ENCODE measurements at places on chromosomes 12 and 14.

DNA sequence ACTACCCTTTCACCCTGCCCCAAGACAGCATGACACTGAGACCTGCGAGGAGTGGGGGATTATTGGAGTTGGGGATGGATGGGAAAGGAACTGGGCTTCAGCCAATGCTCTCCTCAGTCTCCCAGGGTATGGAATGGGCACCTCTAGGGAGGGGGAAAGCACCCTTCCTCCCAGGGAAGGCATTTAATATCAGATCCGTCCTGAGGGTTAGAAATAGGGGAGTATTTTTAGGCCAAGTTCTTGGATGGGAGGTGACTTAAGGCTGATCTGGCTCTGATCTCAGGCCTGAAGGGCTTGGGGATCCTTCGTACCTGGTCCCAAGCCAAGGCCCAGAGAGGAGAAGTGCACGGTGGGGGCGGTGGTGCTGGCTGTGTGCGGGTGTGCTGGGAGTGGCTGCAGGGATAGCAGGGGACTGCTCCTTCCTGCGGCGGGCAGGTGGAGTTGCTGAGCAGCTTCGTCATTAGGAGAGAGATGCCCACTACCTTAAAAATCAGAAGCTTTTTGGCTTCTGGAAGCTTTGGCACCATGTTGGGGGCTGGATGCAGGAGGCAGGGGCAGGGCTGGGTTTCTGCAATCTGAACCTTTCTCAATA is 7.0 kb upstream of the CEBPE start:
- ATAC-seq, result no peak

GRCh38 chr12:110088936-110089335 is 35.2 kb upstream of the IFT81 start:
- no peak for ATAC-seq

GRCh38 chr14:54818201-54819133 is 84.2 kb downstream of the GCH1 start:
- ATAC-seq, result no peak

DNA sequence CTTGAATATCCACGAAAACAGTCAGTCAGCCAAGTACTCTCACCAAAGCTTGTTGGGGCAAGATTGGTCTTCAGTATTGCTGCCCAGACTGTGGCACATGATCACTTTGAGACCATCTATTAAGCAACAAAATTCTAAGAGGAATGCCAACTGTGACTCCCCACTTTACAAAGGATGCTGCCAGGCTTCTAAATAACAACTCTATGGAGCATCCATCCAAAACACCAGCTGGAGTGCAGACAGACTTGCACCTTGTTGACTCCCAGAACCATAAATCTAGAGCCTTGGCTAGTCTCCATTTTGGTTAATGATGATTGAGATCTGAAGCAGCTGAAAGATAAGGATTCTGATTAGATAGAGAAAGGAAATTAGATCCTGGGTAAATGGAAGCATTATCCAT is 132.8 kb downstream of the DIO2 start:
- ATAC-seq, result no peak

DNA sequence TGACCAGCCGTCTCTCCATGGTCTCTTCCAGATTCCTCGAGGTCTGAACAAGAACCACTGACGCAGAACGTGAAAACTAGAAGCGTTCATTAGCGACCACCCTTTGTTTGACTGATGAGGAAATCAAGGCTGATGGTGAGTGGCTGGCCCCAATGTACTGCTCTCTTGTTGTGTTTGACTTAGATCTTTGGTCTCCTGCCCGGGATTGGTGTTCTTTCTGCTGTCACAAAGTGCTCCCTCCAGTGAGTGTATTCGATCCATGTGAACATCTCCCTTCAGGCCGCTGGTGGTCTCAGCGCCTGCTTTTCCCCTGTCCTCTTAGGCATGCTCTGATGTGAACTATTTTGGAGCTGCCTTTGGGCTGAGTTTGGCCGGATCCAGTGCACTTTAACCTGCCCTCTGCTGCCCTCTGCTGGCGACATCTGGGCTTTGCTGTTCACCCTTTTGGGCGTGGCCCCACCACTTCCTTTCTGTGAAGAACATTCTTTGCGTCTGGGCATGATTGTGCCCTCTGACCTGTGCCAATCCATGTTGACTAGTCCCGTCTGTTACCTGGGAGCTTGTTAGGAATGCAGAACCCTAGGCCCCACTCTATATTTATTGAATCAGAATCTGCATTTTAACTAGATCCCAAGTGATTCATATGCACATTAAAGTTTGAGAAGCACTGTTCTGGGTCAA is 279.1 kb downstream of the TTC6 start:
- ATAC-seq, result peak; percentile 61

DNA sequence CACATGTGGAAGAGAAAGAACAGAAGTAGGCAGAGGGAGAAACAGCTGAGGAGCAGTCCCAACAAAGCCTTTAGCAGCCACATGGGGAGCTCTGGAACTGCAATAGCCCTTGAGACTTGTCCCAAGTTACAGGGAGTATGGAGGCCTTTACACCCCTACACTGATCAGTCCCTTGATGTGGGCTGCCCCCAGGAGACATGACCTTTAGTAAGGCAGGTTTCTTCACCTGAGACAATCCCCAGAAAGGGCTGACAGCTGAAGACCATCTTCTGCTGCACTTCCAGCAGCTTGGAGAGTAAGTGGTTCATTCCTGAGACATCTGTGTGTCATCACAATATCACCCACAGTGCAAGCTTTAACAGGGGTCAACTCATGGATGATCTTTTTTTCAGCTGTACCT is 8.6 kb upstream of the SNAPC1 start:
- ATAC-seq, result no peak

- no peak for ATAC-seq
Observed at GRCh38 chr12:49093792-49094159, 825 bp downstream of the DHH start.

DNA sequence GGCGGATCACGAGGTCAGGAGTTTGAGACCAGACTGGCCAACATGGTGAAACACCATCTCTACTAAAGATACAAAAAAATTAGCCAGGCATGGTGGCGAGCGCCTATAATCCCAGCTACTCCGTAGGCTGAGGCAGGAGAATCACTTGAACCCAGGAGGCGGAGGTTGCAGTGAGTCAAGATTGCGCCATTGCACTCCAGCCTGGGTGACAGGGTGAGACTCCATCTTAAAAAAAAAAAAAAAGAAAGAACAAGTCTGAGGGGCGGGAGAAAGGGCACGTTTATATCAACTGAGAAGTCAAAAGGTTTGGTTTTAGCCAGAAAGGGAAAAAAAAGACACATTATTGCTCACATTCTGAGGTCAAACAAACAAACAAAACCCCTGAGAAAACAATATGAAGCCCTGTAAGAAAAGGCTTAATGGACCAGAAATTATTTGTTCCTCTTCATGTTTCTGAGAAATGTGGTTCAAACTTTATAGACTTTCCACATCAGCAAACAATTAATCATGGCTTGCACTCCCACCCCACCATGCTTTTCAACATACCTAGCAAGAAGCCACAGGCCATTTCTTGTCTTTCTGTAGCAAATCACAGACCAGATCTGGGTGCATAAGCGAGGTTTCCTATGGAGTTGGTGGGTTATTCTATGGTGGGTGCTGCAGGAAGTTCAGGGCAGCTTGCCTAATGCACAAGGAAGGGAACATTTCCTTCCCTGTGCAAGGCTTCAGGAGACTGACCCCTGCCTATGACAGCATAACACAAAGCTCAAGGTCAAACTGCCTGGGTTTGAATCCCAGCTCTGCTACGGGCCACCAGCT is 80.1 kb downstream of the SSPN start:
- no peak for ATAC-seq

All from gastroesophageal sphincter (tissue), 4 donors.